NCI-H524 treated with DMSO at 0.1 percent for 48 hours (cell line): ENCODE measurements at places on chromosomes 6 and 20.

GRCh38 chr6:41187924-41188886 is 12.7 kb downstream of the TREML2 start:
- no peak for DNase-seq

DNA sequence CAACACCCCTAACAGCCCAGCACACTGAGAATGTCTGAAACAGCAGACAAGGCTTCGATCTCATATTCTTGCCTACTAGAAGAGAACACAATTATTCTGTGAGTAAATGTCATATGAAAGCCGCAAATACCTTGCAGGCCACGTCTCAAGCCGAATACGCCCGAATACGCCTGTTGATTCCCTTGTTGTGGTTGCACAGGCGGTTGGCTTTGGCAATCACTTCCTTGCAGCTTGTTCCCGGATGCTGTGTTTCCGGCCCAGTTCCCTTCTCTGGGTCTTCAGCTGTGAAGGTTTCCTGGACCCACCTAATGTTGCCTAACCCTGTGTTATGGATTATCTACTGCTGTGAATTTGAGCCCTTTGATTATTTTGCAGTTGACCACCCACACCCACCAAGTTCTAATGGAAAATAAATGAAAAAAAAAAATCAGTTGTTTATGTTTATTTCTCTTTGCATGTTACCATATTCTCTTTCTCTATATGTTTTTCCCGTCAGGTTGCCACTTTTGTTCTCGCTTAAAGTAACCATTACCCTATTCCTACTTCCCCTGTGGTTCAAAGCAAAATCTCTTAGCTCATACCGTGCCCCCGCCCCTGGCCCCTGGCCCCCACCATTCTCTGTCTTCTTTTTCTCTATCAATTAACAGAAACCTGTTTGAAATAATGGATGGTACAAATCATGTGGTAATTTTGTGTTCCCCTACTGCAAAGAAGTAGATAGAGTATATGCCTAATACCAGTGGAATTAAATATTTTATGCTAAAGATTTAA is 172.4 kb downstream of the ADGB start:
- no peak for DNase-seq

DNA sequence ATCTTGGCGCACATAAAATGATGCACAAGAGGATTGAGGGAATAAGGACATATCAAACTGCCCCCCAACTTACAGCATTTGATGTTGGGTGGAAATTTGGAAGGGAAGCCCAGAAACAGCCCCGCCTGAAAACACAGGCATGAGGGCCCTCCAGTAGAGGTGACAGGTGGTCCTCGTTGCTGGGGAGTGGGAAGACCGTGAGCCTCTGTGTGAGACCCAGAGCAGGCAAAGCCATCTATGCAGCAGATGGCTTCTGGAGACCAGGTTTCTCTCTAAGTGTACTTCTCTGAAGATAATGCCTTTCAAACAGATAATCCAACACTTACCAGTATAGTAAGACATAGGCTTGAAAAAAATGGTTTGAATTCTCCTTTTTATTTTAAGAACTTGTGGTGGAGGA is 132.2 kb upstream of the INSM1 start:
- peak; percentile 99 for DNase-seq

DNA sequence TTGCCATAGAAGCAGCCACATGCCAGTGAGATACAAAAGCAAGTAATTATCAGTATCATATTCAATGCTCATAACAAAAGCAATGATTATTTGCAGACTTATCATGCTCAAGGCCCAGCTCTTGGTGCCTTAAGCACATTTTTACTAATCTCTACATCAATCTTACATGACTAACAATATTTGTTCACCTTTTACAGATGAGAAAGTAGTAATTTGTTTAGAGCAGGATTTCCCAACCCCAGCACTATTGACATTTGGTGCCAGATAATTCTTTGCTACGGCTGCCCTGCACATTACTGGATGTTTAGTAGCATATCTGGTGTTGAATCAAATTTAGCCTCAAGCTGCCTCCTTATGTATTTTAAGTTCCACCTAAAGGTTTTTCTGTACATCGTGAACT is 19.0 kb upstream of the DOK5 start:
- no peak for DNase-seq

DNA sequence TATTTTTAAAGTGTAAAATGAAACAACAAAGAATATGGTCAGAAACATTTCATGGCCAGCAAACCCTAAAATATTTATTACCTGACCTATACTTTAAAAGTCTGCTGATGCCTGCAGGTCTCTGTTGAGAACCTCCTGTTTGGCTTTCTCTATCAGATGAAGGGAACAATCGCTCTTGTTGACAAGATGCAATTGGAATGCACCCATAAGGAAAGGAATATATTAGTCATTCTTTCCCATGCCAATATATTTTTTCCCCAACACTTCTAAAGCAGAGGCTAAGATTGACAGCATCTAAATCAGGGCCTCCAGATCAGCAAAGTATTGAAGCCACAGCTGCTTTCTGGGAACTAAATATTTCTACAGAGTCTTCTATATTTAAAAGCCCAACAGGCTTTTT is 897.8 kb downstream of the EPHA7 start:
- no peak for DNase-seq

DNA sequence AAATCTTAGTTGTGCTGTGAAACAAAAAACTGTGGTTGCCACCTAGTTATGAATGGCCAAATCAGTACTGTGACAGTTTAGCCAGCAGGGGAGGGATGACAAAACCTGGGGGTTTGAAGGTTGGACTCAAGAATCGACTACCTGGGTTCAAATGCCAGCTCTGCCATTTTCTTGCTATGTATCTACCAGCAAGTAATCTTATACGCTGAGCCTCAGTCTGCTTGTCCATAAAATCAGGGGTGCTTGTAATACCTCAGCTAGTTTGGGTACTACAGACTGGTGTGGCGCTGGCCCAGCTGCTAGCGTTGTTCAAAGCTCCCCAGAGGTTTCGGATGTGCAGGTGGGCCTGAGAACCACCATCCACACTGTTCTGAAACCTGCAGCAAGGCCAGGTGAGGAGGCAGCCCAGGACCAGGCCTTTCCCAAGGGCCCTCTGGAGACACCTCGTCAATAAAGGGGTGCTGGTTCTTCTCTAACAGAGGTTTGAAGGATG is 40.4 kb downstream of the TRAM2 start:
- DNase-seq: no peak

GRCh38 chr20:35947907-35948306 is 6.4 kb downstream of the SCAND1 start:
- no peak for DNase-seq
